ENCODE measurements at places on chromosomes 16 and 17. TPM values are rescaled to one million over a fixed set of nuclear protein-coding genes. Genes with fewer than 3 reads are reported as not detected.

The NOTUM gene
- total RNA-seq, result 0.51 TPM

The SEZ6L2 gene
- total RNA-seq, result 1.8 TPM

The AATK gene
- total RNA-seq, result 0.50 TPM

The ABCC11 gene
- total RNA-seq, result 0.17 TPM

The FAM171A2 gene
- 5.0 TPM for total RNA-seq

The ACSF3 gene
- total RNA-seq, result 20.5 TPM

The CX3CL1 gene
- not detected for total RNA-seq

The CCR7 gene
- under 0.01 TPM for total RNA-seq

The MEIOC gene
- not detected for total RNA-seq

The SLC5A11 gene
- under 0.01 TPM for total RNA-seq

The DNASE1L2 gene
- total RNA-seq, result 0.77 TPM

The DPEP2NB gene
- total RNA-seq, result not detected

The SPN gene
- not detected for total RNA-seq

The FOXF1 gene
- total RNA-seq, result 31.5 TPM

The RASL10B gene
- total RNA-seq, result 4.1 TPM

The MGRN1 gene
- 26.1 TPM for total RNA-seq

The ZFP1 gene
- 9.8 TPM for total RNA-seq
